Tibial nerve (tissue), 4 donors: ENCODE measurements at places on chromosomes 6 and 20.

GRCh38 chr20:41483553-41483930 is 116.9 kb upstream of the EMILIN3 start:
- DNase-seq: no peak

DNA sequence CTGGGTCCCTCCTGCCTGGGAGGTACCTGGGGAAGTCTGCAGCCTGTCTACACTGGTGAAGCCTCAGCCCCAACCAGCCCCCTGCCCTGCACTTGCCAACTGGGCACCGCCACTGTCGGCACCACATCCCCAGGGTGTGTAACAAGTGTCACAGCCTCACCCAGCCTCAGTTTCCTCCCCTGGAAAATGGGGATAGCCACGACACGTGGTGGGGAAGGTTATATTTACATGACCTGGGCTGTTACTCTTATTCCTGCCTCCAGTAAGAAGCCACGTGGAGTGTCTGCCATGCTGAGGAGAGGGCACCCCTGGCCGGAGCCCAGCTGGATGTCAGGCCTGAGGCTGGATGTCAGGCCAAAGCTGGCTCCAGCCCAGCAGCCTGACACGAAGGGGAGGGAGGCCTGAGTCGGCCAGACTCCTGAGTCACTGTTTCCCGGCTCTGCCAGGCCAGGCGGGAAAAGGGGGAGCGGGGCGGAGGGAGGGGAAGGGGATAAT is 44.9 kb downstream of the SNAI1 start:
- no peak for DNase-seq

- no peak for DNase-seq
Observed at GRCh38 chr20:965956-966355, 36.2 kb downstream of the RSPO4 start.

GRCh38 chr6:39092124-39092523 is 22.9 kb downstream of the SAYSD1 start:
- DNase-seq: no peak

DNA sequence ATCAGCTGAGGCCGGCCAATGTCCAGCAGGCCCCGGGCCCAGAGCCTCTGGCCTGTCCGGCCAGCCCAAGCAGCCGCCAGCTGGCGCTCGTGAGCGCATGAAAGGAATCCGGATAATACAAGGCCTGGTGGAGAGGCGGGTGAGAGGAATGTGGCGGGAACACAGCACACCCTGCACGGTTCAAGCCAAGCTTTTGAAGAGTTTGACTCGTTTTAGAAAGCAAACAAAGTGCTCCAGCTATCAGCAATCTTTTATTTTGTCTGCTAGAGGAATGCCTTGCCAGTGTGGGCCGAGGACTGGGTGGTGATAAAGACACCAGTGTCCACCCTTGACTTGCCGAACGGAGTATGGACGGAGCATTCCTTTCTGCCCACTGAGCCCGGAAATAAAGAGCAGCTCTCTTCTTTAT is 9.3 kb upstream of the NEDD9 start:
- peak; percentile 65 for DNase-seq

DNA sequence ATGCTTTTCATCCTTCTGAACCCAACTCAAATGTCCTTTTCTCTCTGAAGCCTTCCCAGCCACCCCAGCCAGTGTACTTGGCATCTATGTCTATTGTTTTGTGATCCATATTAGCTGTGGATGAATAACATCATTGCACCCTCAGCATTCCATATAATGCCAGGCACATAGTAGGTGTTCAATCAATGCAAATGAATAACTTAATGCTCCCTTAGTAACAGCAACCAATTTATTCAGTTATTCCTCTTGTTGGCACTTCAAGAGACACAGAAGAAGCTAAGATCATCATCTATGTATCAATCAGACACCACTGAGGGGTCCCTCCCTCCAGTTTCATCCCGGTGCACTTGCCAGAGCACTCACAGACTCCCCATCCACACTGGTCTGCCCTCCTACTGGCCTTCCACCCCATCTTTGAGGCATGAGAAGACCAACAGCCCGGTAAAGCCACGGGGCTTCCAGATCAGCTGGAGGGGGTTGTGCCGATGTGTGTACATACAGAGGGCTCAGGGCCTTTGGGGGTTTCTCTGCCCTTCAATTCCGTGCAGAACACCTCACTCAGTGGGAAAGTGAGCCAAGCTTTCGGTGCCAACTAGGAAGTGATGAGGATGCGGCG is 2.4 kb upstream of the TAF8 start:
- no peak for DNase-seq

DNA sequence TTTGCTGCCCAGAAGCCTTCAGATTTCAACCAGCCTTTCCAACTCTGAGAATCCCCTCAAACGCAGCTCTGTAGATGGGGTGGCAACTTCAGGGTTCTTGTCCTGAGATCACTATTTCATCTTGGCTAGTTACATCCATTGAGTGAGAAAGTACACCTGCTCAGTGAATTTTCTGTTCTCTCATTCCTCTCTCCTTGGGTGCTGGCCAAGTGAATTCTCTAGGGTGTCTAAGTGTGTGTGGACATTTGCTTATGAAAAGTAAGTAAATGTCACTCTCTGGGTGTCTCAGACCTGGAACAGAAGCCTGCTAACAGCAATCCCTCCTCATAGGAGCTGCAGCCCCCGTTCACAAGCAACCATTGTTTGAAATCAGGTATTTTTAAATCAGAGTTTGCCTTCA is 3.8 kb downstream of the RIN2 start:
- no peak for DNase-seq

DNA sequence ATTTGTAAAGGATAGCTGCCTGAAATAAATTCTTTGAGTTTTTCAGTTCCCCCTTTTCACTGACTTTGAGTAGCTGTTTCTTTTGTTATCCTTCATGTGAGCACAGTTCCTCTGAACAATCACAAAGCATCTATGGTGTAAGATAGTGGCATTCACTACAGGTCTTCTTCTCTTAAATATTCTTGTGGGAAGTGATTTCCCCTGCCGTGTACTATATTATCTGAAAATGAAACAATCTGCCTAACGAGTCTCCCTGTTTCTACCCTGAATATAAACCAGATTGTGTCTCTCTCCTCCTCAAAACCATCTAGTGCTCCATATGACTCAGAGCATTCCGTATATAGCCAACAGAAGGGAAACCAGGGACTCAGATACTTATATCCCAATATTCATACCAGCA is 380.1 kb upstream of the SOX4 start:
- DNase-seq: no peak

GRCh38 chr6:127302728-127303660 is 36.3 kb downstream of the RNF146 start:
- peak; percentile 82 for DNase-seq

- no peak for DNase-seq
Observed at GRCh38 chr6:164398647-164399046, 910.8 kb downstream of the C6orf118 start.

DNA sequence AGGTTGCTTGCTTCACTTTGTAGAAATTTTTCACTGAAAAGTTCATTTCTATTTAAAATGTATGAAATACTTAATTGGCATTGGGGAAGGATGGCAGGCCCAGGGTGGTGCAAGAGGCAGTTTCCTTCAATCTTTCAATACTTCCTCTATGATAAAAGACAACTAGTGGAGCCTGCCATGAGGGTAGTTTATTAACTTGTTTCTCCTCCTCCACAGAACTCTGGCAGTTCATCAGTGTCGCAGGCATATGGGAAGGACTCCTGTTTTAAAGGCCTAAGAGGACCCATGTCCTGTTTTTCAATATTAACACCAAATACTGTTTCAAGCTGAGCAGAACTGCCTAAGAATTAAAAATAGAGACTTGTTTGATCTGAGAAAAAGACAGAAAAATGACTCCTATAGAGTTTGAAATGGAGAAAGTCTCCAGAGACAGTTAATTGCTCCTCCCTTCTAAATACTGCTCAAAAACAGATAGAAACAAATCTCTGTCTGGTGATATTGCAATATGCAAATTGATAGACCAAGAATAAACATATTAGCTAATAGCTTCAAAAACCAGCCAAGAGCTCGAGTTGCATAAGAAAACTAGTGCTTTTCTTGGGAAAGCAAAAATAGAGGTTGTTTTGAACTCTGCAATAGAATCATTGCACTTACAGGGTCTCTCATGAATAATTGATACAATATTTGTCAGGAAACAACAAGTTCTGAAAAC is 665.7 kb upstream of the SLC35B3 start:
- DNase-seq: no peak

GRCh38 chr6:73309785-73310502 is 44.1 kb downstream of the DPPA5 start:
- peak; percentile 8 for DNase-seq

- no peak for DNase-seq
Observed at GRCh38 chr20:57074386-57074785, 192.1 kb downstream of the BMP7 start.

DNA sequence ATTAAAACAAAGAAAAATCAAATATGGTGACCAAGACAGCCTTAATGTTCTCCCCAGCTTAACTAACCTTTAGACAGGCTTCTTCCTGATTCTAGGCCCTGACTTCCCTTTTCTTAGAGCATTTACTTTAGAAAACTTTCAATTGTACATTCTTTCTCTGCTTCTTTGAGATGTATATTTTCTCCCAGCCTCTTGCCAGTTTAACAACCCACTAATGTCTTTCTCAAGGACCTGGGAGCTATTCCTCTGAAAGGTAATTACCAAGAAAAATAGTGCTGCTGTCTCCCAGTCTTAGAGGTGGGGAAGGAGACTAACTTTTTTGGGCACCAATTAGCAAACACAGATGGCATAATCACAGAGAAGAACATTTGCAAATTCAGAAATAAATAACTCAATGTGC is 62.8 kb upstream of the KCNQ5 start:
- no peak for DNase-seq

DNA sequence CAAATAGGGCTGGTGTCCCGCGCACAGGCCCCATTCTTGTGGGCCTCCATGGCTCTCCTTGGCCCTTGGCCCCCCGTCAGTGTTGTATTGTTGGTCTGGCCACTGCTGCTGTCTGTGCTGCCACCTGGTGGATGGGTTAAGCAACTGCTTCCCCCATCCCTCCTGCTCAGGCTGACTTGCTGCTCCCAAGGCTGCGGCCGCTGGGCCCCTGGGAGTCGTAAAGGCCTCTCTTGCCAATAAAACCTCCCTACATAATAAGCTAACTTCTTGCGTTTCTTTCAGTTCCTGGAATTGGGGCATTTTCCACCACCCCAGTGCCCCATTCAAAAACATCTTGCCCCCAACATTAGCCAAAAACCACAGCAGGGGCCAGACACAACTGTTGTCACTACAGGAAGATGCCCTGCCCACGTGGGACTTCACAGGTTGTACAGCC is 27.1 kb downstream of the CD83 start:
- DNase-seq: no peak

DNA sequence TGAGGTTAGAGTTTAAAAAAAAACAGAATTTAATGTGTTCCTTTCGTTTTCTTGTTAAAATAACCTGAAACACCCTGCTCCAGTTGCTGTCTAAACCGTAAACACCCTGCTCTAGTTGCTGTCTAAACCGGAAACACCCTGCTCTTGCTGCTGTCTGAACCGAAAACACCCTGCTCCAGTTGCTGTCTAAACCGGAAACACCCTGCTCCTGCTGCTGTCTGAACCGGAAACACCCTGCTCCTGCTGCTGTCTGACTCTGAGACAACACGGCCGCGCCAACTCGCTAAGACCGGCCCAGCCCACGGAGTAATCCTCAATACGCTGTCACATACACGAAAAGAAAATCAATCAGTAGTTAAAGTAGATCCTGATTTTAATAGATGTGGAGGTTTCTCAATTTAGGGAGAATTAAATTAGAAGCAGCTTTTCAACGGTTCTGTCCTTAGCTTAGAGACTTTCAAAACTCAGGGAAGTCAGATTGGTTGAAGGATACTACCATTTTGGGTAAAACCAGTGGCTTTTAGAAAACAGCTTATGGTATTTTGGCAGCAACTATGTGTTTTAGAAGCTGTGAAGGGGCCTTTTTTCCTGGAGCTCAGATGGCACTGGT is 98.3 kb downstream of the RAMACL start:
- DNase-seq: peak; percentile 30

DNA sequence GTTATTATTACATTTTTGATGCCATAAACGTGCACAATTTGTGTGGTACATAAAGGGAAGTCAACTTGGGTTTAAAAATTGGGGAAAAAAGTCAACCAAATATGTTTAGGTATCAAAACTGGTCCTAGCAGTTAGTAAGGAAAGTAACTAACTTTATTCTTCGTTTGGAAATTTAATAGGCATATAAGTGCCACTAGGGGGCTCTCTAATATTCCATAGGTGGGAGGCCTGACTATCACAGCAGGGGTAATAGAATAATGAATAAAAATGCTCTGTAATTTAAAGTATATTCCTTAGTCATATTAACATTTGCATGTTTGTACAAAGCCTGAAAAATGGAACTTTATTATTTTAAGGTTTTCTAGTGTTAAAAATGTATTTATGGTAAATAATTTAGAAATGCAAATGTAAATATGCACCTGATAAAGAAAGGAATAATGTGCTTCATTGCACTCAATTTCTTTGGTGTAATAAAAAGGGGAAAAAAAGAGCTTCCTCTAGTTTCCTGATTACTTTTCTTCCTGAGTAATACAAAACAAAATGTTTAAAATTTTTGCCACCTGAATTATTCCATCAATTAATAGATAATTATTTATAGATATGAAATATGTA is 125.7 kb upstream of the HDAC2 start:
- DNase-seq: peak; percentile 10

GRCh38 chr20:45064812-45065211 is 36.1 kb downstream of the KCNS1 start:
- DNase-seq: no peak

DNA sequence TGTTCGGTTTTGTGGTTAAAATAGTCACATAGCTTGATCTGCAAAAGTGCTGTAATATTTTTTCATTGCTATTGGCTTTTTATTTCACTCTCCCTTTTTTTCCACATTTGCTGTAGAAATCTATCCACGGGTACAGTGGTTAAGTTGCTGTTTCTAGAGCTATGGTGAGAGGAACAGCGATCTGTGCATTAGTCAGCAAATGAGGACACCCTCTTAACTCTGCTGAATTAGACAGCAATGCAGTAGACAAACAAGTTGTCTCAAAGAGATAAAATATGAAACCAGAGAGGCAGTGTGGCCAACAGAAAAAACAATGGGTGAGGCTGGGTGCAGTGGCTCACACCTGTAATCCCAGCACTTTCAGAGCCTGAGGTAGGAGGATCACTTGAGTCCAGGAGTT is 17.6 kb upstream of the SYNJ2 start:
- no peak for DNase-seq

DNA sequence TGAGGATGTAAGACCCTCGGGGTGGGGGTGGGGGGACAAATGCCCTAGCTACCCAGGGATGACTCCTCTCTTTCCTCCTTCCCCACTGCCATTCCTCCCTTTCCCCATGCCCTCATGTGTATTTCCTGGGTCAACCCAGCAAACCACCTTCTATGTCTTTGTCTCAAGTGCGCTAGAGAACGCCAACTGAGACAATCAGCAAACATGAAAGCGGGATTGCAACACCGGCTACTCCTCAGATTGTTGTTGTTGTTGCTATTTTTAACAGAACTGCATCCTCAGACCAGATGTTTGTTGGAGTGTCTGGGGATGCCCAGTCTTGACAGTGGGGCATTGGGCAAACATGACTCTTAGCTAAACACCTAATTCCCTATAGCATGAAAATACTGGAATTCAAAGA is 39.3 kb upstream of the HIVEP1 start:
- no peak for DNase-seq

GRCh38 chr6:165876588-165876987 is 213.5 kb upstream of the PDE10A start:
- peak; percentile 45 for DNase-seq
